ENCODE measurements at places on chromosomes 13 and 19.
A peak's percentile ranks its signal among the peaks of the same experiment; 100 is the strongest.

DNA sequence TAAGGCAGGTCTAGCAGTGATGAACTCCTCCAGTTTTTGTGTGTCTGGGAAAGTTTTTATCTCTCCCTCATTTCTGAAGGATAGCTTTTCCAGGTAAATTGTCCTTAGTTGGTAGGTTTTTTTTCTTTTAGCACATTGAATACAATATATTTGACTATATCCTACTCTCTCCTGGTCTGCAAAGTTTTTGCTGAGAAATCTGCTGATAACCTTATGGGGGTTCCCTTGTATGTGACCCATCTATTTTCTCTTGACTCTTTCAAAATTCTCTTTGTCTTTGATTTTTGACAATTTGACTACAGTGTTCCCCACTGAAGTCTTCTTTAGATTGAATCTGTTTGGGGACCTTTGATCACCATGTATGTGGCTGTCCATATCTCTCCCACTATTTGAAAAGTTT is 42.6 kb upstream of the ZNF507 start:
- no peak for DNase-seq

- no peak for DNase-seq
Observed at GRCh38 chr19:56147307-56147706, 6.2 kb downstream of the ZNF444 start.

GRCh38 chr19:1261538-1261797 is 7.7 kb upstream of the CIRBP start:
- no peak for DNase-seq

DNA sequence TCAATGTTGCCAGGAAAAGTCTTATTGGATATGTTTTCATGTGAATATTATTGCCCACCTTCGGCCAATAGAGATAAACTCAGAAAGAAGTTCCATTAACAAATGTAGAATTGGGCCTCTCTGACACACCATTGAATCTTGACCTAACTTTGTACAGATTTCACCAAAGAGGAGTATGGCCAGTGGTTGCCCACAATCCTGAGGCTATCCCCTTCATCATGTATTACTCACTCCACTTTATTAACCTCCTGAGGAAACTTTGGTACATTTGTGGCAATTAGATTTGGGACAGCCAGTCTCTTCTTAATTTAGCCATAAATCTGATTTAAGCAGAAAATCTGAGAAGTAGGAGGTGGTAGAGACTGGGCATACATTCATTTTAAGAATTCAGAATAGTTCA is 53.3 kb upstream of the POSTN start:
- DNase-seq: no peak

DNA sequence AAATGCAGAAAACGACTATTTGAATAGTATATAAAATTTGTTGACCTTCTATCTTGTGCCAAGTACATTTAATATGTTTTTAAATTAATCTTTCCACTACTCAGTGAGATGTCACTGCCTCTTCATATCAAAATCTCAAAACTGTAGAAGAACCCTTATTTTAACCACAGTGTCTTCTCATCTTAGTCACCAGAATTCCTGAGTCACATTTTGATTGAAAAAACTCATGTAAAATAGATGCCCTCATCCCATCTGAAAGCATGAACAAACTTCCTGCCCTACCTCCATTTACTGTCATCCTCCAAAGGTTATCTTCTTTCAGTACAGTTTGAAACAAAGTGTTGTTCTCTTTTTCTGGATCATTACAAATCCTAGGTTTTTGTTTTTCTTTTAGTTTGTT is 1215.4 kb downstream of the PCDH9 start:
- DNase-seq: no peak

GRCh38 chr19:45139286-45140143 is 21.3 kb downstream of the NKPD1 start:
- no peak for DNase-seq

DNA sequence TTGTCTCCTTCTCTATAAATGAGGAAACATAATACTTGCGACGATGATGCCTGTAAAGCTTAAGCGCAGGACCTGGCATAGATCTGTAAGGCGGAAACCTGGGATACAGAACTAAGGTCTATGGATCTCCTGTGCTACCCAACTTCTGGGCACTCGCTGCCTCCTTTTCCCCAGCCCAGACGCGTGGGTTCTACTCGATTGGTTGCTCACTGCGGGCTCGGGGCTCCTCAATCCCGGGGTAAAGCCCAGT is 615 bp upstream of the PSMC4 start:
- no peak for DNase-seq

GRCh38 chr19:35693835-35694599 is 10.3 kb upstream of the ZBTB32 start:
- DNase-seq: peak; percentile 92

GRCh38 chr13:93499991-93500390 is 273.4 kb downstream of the GPC6 start:
- DNase-seq: no peak

GRCh38 chr19:53511933-53512374 is 26.0 kb upstream of the ZNF331 start:
- DNase-seq: peak; percentile 64

GRCh38 chr13:30142486-30143211 is 164.7 kb downstream of the KATNAL1 start:
- DNase-seq: peak; percentile 54

- DNase-seq: no peak
Observed at GRCh38 chr19:54523403-54523802, 20.8 kb downstream of the LAIR2 start.

DNA sequence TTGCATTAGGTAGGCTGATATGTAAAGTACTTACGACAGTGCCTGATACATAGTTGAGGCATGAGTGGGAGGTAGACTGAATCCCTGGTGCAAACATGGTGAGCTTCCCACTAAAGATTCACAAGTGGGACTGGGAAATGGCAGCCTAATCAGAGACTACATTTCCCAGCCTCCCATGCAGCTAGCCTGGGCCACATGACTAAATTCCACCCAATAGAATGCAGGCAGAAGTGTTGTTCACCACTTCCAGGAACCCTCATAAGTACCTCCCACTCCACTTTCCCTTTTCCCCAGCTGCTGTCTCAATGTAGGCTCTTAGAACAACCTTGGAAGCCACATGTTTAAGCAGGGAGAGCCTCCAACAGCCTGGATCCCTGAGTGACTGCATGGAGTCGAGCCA is 104.9 kb downstream of the CACNA1A start:
- DNase-seq: no peak

DNA sequence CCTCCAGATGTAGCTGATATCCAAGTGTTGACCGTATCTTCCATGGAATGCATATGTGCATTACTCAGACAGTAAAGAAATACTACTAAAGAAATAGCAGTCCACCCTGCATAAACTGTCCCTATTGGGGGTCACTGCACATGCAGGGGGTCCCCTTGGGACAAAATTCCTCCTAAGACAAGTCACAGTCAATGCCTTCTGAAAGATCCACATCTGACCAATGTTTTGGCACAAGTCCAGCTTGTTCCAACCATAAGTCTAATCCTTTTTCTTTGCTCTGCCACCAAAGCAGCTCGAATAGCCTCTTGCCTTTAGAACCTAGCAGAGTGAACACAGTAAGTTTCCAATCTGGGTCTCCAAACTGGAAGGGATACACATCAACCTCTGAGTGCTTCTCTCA is 87.9 kb downstream of the DIAPH3 start:
- DNase-seq: no peak

DNA sequence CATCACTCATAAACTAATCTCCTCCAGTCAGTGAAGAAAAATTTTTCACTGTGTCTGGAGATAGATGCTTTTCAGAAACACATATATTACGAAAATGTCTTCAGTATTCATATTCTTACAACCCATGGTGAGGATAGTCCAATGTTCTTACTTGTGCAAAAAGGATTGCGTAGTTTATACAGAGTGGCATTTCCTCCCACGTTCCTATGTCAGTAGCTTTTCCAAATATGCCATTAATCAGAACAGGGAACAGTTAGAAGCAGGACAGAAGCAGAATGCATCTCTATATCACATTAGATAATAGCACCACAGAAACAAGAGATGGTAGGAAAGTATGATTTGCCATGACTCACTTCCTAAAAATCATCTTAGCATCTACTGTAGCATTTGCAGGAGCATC is 282.9 kb downstream of the SLITRK5 start:
- no peak for DNase-seq

DNA sequence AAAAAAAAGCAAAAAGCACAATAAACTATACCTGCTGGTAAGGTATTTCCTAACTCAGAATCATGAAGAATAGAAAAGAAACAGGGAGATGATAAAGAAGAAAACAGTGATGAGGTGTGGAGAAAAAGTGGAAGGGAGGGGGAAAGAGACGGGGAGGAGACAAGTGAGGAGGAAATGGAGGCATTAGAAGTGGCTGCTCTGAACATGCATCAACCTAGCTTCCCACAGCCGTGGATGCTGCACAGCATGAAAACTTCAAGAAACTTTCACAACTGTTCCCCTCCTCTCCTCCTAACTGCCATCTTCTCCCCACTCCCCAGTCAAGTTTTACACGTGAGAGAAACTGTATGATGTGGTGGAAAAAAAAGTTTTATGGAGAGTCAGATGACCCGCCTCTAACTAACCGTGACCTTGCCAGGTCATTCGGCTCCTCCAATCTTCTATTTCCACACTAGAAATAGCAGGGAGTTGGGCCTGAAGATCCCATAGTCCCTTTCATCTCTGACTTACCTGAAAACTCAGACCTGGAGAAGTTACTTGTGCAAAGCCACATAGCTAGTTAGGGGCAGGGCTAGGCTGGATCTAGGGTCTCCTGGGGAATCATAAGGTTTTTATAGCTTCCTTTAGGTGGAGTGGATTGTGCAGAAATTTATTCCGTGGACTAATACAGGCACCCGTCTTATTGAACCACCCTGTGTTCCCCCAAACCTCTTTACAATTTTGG is 461.9 kb downstream of the KLF5 start:
- peak; percentile 37 for DNase-seq

GRCh38 chr19:16001481-16002312 is 52.9 kb downstream of the OR10H4 start:
- peak; percentile 45 for DNase-seq

DNA sequence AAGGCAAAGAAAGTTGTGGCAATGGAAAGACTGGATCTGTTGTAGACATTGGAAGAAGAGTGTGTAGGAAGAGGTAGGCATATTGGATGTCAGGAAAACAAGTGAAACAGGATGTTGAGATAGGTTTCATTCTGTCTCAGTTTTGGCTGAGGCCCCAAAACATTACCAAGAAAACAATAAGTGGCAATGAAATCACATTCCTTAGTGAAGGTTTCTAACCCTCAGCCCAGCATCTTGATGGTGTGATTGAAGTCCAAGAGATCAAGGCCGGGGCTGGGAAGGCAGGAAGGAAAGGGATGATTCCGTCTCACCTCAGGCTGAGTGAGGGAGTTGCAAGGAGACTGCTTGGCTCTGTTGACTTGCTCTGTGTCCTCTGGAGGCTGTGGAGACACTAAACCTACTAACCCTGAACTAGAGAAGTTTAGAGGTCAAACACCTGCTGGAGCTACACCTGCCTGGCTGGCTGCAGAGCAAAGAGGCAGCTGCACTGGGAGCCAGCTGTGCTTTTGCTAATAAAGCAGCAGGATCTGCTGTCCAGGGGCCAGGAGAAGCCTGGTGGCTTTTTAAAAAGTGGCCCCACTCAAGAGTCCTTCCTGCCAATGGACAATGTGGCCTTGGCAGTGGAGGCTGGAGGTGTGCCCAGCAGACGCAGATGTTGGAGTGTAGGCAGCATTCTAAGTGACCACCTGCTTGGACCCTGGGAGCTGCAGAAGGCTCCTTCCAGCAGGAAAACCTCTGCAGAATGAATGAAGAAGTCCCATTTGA is 53.6 kb downstream of the DGKH start:
- no peak for DNase-seq

DNA sequence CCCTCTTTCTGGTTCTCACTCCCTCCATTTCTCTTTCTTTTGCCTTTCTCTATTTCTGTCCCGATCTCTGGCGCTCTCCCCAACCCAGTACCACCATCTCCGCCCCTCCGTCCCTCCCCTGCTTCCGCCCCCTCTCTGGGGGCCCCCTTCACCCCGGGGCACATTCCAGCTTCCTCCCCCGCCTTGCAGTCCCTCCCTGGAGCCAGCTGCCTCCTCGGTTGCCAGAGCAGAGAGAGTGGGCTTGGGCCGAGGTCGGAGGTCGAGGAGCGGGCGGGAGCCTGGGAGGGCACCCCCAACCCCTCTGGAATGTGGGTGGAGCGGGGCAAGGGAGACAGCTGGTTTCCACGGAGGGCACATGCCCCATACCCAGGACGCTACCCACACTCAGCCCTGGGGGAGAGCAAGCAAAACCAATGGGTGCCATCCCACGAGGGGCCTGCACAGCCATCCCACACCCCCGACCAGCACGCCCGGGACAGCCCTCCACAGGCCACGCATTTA is 6.5 kb upstream of the CIRBP start:
- no peak for DNase-seq

DNA sequence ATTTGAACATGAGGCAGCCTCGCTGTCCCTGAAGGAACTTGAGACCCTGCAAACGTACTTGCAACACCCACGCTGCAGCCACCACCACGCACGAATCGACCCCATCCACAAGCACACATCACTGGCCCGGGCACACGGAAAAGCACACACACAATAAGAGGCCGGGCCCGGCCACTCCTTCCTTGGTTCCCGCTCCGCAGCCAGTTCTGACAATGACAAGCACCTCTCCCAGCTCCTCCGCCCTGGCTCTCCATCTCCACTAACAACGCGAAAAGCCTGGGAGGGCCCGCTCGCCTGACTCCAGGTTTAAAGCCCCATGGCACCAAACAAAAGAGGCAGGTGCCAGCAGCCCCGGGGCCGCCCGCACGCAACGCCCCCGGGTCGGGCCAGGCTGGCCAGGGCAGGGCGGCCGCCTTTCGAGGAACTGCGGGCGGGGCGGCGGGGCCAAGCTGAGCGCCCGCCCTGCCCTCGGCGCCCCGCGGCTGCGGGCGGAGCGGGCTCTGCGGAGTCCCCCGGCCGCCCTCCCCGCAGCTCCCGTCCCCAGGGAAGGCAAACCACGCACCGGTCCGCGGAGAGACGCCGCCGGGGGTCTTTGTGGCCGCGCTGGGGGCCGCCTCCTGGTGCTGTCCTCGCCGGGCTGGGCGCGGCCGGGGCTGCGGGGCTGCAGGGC is 495 bp downstream of the DCLK1 start:
- no peak for DNase-seq

GRCh38 chr19:35363001-35363590 is 4.8 kb downstream of the FFAR3 start:
- no peak for DNase-seq

- DNase-seq: no peak
Observed at GRCh38 chr13:28485996-28486543, 8.9 kb downstream of the FLT1 start.

DNA sequence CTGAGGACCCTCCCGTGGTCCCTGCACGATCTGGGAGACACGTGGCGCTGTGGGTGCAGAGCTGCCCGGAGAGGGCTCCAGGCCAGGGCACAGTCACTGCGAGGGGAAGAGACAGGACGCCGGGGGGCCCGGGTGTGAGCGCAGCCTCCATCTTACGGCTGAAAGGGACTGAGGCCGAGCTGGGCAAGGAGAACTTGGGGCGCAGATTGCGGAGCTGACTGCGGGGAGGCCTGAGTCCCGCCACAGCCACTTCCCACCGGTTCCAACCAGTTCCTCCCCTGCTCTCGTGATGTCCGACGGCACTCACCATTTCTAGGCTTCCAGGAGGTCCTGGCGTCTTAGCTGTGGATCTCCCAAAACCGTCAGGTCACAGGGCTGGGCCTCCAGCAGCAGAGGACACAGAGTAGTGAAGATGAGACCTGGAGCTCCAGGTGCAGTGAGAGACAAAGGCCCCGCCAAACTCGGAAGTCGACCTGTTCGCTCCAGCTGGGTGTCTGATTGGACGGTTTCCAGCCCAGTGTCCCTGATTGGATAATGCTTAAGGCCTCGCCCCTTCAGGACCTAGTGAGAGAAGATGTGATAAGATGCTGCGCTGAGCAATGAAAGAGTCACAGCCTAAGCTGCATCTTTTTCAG is 4.8 kb upstream of the ZNF253 start:
- DNase-seq: peak; percentile 80

GRCh38 chr13:99288089-99288488 is 19.1 kb downstream of the GPR183 start:
- no peak for DNase-seq

GRCh38 chr13:98522371-98522770 is 54.5 kb downstream of the STK24 start:
- DNase-seq: no peak

Measured in CD4-positive, alpha-beta T cell treated with Interleukin-6 for 4 hours (primary cell).